ENCODE measurements at places on chromosomes 16 and 17.

DNA sequence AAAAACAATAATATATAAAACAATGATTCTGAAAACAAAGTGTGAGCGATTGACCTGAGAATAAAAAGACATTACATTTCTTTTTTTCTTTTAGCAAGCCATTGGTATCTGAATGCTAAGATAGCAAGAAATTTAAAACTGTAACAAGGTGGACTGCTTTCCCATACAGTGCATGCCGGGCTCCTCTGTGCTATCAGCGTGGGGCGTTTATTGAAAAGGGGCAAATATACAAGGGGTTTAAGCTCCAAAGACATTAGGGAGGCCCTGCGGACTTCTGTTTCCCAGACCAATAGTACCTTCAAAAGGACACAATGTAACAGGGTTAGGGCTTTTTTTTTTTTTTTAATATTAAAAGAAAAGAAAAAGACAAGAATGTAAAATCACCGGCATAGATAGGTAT is 261.3 kb downstream of the ZFHX3 start:
- DNase-seq, result no peak

GRCh38 chr16:48131201-48131935 is 24.4 kb downstream of the ABCC12 start:
- no peak for DNase-seq

GRCh38 chr17:47267354-47267828 is 13.8 kb downstream of the ITGB3 start:
- no peak for DNase-seq

DNA sequence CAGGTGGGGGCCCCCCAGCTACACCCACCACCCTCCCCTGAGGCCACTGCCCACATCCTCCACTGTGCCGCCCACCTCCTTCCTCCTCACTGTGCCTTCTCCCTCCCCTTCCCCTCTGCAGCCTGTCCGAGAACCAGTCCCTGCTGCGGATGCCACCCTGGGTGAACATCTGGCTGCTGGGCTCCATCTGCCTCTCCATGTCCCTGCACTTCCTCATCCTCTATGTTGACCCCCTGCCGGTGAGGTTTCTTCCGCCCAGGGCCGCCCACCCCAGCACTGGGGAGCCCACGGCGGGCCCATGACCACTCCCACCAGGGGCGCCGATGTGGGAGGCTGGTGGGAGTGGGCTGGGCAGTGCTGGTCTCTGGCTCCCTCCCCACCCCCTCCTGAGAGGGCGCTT is 22.1 kb downstream of the RABEP2 start:
- DNase-seq, result no peak

Data from hindlimb muscle (tissue), 1 donor.